ENCODE measurements at places on chromosomes 13 and 19.
A peak's percentile ranks its signal among the peaks of the same experiment; 100 is the strongest.

DNA sequence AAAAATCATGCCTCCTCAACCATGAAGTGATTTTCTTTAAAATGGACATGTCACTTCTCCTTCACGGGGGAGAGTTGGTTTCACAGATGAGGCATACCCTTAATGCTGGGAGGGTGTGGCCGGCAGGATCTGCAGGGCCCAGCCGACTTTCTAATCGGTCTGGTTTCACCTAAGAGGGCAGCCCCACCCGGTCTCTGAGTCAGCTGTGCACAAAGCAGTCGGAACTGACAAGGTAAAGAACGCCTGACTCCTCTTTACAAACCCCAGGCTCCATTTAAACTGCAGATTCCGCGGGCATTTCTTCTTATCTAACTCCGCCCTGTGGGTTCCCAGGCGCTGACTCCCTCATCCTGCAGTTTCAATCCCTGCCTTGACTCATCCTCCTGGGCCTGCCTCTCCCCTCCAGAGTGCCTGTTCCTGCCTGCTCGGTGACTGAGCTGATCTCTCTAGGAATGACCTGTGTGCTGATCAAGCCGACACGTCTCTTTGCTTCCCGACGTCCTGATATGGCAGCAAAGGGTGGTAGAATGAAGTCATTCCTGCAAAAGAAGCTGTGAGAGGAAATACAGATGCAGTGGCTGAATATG, 63.4 kb downstream of the EFNB2 start:
- DNase-seq, result no peak

DNA sequence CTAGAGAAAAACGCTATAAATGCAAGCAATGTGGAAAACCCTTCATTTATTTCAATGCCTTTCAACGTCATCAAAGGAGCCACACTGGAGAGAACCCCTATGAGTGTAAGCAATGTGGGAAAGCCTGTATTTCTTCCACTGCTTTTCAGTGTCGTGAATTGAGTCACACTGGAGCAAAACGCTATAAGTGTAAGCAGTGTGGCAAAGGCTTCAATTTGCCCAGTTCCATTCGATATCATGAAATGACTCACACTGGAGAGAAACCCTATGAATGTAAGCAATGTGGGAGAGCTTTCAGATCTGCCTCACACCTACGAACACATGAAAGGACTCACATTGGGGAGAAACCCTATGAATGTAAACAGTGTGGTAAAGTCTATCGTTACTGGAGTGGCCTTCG, 27.4 kb downstream of the ZNF20 start:
- no peak for DNase-seq

GRCh38 chr19:17328517-17329365, 5.9 kb downstream of the ANO8 start:
- no peak for DNase-seq

- peak; percentile 46 for DNase-seq
These were observed 20.0 kb downstream of the XRCC1 start for GRCh38 chr19:43555185-43555770.

GRCh38 chr13:49550942-49551644, 34.3 kb downstream of the RCBTB1 start:
- DNase-seq, result no peak

GRCh38 chr19:46296722-46297461, at the start of gene HIF3A:
Gene HIF3A (plus strand): TSS chr19:46297042. CDS start chr19:46297077, 35 bp downstream.
- DNase-seq, result no peak

DNA sequence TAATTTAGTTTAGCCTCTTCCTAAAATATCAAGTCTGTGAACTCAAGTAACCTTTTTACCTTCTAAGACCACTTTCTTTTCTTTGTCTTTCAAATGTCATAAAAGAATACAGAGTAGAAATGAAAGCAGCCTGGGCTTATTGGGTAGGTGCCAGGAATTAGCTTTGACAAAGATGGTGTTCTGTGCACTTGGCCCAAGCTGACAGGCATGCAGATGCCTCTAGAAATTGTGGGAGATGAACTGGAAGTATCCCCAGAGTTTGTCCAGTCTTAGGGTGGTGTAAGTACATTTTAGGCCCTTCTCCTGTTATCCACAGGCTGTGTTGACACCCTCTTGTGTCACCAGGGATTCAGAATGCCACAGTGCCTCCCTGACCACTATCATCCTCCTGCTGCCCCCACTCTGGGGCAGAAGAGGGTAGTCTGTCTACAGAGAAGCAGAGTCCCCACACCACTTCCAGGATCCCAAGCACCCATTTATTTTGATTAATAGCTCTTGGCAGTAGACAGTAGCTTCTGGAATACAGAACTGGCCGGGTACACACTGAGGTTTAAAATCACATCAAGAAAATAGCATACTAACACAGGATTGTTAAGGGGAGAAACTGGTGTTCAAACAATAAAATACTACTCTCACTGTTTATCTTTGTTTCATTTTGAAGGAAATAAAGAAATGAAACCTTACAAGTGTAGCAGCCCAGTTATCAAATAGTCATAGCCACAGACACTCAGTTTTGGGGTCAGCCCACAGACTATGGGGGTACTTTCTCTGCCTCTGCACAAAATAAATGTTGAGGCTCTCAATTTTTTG, 343.2 kb downstream of the KCNRG start:
- DNase-seq, result no peak

GRCh38 chr19:7272856-7273578, 21.2 kb downstream of the INSR start:
- DNase-seq, result no peak

DNA sequence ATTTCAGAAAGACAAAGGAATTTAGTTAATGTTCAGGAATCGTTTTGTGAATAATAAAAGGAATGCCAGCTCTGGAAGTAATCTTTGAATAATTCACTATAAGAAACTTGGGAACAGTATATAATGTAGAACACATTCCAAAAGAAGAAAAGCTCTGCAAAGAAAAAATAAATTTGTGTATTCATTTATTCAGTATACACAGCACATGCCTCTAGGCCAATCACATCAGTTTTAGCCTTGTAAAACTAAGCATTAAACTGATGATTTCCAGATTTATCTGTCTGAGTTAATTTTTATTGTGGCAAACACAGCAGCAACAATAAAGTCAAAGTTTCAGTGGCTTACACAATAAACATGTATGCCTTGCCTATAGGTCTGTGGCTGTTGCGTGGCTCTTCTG, 5.7 kb upstream of the RXFP2 start:
- no peak for DNase-seq

DNA sequence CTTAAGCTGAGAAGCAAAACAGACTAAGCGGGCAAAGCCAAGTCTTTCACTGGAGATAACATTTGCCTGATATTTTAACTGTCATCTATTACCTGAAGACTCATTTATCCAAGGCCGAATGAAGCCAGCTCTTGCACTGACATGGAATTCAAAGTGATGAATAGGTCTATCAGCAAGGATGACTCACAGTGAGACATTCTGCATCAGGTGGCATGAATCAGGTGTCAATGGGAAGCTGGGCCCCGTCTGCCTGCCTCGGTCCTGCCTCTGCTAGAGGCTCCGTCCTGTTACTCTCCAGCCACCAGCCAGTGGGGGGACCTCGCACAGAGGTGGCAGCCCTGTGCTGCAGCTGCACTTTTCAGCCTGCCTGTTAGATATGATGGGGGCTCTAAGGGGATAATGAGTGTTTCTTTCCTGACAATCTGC, 23.5 kb downstream of the STARD13 start:
- no peak for DNase-seq

- DNase-seq, result no peak
These were observed 1035.6 kb upstream of the MIR17HG start for GRCh38 chr13:90311929-90312328.

DNA sequence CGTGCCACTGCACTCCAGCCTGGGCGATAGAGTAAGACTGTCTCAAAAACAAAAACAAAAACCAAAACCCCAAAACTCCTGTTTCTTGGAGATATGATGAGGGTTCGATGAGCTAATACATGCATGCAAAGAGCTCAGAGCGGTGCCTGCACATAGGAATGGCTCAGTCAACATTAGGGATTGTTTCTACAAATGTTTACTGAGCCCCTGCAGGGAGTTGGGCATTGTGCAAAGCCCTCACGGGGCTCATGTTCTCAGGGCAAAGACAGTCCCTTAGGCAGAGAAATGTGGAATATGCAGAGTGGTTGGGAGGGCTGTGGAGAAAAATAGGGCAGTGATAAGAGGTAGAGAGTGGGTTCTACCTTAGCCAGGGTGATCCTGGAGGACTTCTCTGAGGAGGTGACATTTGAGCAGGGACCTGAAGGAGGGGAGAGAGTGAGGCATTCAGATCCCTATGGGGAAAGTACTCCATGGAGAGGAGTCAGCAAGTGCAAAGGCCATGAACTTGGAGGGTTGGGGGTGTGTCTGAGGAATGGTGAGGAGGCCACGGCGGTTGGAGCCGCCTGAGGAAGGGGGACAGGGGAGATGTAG, 1.5 kb upstream of the EHD2 start:
- no peak for DNase-seq

DNA sequence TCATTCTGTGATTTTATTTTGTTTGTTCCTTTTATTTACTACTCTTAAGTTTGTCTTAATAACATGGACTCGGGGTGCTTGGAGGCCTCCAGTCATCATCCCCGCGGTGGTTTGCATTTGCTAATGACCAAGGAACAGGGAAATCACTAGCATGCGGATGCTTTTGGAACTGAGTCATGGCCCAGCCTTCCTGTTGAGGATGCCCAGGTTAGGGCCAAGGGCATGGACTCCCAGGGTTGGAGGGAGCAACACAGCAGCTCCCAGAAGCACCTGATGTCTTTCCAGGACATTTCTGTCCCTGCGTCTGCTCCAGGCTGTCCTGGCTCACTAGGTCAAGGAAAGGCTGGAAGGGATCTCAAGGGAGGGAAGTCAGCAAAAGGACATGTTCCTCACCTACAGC, 423.7 kb upstream of the TSHZ3 start:
- DNase-seq, result no peak

DNA sequence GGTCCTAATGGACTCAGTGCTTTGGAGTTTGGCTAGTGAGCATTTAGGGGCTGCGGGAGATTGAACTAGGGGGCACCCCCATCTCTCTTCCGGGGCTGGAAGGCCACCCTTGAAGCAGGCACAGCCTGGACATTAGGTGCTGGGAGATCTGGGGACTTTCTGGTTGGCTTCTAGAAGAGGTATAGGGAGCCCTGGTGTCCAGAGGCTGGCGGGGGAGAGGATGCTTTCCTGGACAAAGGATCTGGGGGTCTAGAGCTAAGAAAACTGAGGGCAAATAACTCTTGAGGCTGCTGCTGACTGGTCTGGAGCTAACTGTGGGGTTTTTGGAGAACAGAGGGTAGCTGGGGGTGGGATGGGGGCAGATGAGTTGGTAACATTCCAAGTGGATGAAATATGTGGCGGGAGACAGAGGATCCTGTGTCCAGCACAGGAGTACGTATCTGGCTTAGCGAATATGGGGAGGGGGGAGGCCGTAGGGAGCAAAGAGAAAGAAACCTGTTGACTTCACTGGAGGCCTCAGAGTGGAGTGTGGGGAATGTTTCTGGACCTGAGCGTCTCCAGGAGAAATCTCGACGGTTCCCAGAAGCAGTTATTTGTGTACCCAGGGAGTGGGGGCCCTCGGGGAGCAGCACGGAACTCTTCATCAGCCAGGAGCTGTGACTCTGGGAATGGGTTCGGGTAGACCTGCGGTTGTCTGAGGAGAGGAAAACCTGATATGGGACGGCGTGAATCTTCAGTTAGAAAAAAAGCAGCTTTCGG, 1.4 kb downstream of the HNRNPUL1 start:
- DNase-seq, result no peak

DNA sequence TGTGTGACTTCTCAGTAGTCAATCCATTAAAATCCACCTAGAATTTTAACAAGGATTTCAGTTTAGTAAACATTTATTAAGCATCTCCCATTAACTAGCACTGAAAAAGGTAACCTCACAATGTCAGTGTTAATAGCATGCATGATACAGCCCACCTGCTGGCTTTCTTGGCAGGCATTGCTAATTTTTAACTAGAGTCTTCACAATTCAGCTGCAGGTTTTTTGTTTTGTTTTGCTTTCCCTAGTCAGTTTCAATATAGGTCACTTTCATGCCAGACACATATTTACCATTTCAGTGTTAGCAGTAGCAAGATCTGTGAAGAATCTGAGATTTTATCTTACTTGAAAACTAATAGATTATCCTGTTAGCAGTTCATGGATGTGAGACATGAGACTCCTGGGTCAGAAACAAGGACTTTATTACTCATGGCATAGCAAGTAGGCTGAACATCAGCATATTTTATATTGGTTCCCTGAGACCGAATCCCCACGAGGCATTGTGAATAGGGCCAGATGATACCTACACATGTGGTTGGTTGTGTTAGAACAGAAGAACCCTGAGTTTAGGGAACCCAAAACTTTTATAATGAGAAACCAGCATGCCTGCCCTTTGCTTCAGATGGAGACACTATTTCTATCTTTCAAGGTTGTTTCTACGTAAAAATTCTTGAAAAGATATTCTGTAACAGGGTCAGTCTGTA, 198.0 kb upstream of the HTR2A start:
- DNase-seq, result no peak

All from stimulated activated CD8-positive, alpha-beta memory T cell treated with anti-CD3 and anti-CD28 coated beads, Interleukin-15, amount 100 ng/mL, for 24 hours (primary cell).